ENCODE measurements at places on chromosomes 11 and 22. TPM values are rescaled to one million over a fixed set of nuclear protein-coding genes. Genes with fewer than 3 reads are reported as not detected.

- DNase-seq: no peak
- H3K36me3 ChIP-seq: no peaks in the 10 kb centered on the region
- H3K4me3 ChIP-seq: no peak overlapping the region
- no peak overlapping the region for H3K27ac ChIP-seq
- peaks cover 22% of the 10 kb centered on the region for H3K4me1 ChIP-seq
Observed at GRCh38 chr11:123653483-123653826, 969 bp downstream of the SCN3B start.

GRCh38 chr11:4211991-4212390 lies 117.4 kb downstream of the RRM1 start:
- no peaks in the 10 kb centered on the region for H3K4me1 ChIP-seq
- H3K27me3 ChIP-seq: peaks cover 2% of the 10 kb centered on the region
- H3K4me3 ChIP-seq: no peak overlapping the region
- DNase-seq: no peak

The SLC5A4 gene
- total RNA-seq: 1.3 TPM

GRCh38 chr11:78647986-78648875 lies 73.6 kb upstream of the NARS2 start:
- no peak overlapping the region for H3K4me3 ChIP-seq
- no peak for DNase-seq
- H3K4me1 ChIP-seq: no peaks in the 10 kb centered on the region
- H3K27me3 ChIP-seq: no peaks in the 10 kb centered on the region
- no peak overlapping the region for H3K27ac ChIP-seq

The TTLL1 gene
- 4.6 TPM for total RNA-seq

The CRYAB gene
- total RNA-seq: 79.7 TPM

DNA sequence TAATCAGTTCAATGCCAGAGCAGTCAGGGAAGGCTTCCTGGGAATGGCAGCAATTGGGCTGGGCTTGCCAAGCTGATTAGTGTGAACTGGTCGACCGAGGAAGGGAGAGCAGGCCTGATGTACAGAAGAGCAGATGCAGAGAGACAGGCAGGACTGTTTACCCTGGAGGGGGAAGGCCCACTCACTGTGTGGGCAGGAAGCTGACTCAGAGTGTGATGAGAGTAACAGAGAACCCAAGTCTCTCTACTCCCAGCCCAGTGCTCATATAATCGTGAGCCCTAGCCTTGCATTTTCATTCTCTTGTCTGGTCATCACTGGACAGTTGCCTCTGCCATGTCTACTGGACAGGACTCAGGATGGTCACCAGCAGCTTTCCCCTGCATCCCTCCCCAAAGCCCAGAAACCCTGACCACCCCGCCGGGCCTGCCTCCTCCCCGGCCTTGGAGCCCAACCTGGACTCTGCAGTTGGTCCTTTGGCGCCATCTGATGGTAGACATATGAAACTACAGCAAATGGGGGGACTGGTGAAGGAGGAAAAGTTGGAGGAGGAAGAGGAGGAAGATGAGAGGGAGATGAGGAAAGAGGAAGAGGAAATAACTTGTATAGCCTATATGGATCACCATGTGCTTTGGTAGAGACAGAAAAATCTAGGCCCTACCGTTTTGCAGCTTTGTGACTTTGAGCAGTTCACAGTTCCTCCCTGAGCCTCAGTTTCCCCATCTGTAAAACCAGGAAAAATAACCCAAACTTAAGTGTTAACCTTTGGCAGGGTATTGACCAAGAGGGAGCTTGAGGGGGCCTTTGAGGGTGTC lies 43.4 kb upstream of the PRDM11 start:
- no peaks in the 10 kb centered on the region for H3K27me3 ChIP-seq
- peaks cover 11% of the 10 kb centered on the region for H3K4me1 ChIP-seq
- no peak overlapping the region for H3K4me3 ChIP-seq
- peak; percentile 75 for DNase-seq

DNA sequence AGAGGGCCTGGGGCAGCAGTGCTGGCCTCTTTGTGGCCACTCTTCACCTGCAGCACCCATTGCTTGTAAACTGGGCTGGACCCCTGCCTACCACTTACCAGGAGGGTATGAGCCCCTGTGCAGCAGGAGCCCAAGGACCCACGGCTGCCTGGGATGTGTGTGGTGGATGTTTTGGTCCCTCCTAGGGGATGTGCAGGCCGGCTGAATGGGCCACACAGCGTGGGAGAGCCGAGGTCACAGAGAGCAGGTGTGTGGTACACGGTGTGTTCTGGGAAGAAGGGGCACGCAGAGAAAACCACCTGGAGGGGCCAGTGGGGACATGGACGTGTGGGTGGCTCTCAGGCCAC lies 19.3 kb upstream of the GNB1L start:
- no peaks in the 10 kb centered on the region for H3K36me3 ChIP-seq
- no peak overlapping the region for H3K4me3 ChIP-seq
- peak; percentile 16 for DNase-seq
- peak overlapping the region; percentile 42 for H3K27ac ChIP-seq

The GLB1L2 gene
- 4.8 TPM for total RNA-seq

GRCh38 chr22:40128989-40129388 lies 48.7 kb upstream of the TNRC6B start:
- no peaks in the 10 kb centered on the region for H3K4me1 ChIP-seq
- no peak overlapping the region for H3K27ac ChIP-seq
- no peaks in the 10 kb centered on the region for H3K27me3 ChIP-seq
- no peak overlapping the region for H3K4me3 ChIP-seq
- H3K36me3 ChIP-seq: peaks cover 4% of the 10 kb centered on the region
- no peak for DNase-seq

The UCP3 gene
- 2.5 TPM for total RNA-seq

DNA sequence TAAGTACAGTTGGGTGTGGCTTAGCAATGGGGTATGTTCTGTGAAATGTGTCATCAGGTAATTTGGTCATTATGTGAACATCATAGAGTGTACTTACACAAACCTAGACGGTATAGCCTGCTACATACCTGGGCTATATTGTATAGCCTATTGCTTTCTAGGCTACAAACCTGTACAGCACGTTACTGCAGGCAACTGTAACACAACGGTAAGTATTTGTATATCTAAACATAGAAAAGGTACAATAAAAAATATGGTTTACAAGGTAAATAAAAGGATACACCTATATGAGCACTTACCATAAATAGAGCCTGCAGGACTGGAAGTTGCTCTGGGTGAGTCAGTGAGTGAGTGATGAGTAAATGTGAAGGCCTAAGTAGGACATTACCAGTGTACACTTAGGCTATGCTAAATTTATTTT lies 73.1 kb upstream of the GDPD4 start:
- H3K4me1 ChIP-seq: no peaks in the 10 kb centered on the region
- H3K27me3 ChIP-seq: no peaks in the 10 kb centered on the region
- no peak overlapping the region for H3K4me3 ChIP-seq
- peaks cover 8% of the 10 kb centered on the region for H3K36me3 ChIP-seq
- DNase-seq: no peak

- H3K27ac ChIP-seq: no peak overlapping the region
- H3K36me3 ChIP-seq: no peaks in the 10 kb centered on the region
- H3K4me3 ChIP-seq: no peak overlapping the region
- DNase-seq: no peak
- peaks cover 16% of the 10 kb centered on the region for H3K4me1 ChIP-seq
Observed at GRCh38 chr11:46055371-46055770, 65.9 kb downstream of the PHF21A start.

DNA sequence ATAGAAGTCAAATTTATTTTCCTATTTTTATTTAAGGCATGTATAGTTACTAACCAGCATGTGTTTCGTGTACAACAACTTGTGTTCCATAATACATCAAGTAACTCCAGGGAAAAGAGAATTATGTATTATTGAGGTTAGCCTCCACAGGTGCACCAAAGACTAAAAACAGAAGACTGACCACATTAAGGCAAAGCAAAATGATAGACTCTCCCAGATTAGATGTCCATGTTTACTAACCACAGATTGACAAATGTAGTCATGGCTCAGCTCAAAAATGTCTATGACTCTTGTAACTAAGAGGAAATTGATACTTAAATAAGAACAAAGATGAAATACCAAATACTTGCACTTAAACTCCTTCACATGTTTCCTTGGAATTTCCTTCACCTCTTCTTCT lies 238.5 kb downstream of the METTL15 start:
- DNase-seq: no peak
- H3K27me3 ChIP-seq: no peaks in the 10 kb centered on the region
- no peaks in the 10 kb centered on the region for H3K36me3 ChIP-seq
- no peak overlapping the region for H3K27ac ChIP-seq

DNA sequence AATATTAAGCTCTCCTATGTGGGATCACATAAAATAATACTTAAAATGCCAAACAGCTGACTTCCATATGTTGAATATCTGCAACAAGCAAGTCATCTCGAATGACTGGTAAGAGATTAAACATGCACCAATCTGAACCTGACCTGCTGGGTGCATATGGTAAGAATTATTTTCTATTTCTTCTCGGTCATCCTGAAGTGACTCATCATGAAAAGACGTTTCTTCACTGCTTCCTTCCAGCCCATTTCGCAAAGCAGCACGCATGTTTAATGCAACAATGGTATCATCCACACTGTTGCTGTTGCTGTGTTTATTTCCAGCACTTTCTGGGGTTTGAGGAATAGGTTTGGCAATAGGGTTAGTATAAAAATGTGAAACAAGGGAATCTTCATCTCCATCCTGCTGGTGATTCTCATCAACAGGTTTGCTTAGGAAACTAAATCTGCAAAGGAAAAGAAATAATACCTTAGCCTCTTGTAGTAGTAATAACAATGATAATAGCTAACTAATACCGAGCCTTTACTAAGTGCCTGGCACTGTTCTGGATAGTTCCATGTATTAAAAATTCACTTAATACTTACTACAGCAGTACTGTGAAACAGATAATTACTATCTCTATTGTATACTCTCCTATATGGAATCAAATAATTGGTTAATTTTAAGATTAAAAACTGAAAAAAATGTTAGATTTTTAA lies 52.0 kb upstream of the CHRNA10 start:
- H3K36me3 ChIP-seq: peaks cover 22% of the 10 kb centered on the region
- H3K27me3 ChIP-seq: no peaks in the 10 kb centered on the region
- H3K4me1 ChIP-seq: no peaks in the 10 kb centered on the region
- H3K27ac ChIP-seq: peak overlapping the region; percentile 63

- no peak overlapping the region for H3K4me3 ChIP-seq
- H3K27me3 ChIP-seq: no peaks in the 10 kb centered on the region
- H3K4me1 ChIP-seq: no peaks in the 10 kb centered on the region
- H3K36me3 ChIP-seq: no peaks in the 10 kb centered on the region
Observed at GRCh38 chr11:17763703-17764102, 29.1 kb downstream of the KCNC1 start.

- H3K27ac ChIP-seq: no peak overlapping the region
- H3K36me3 ChIP-seq: no peaks in the 10 kb centered on the region
- no peak for DNase-seq
- H3K4me3 ChIP-seq: no peak overlapping the region
- no peaks in the 10 kb centered on the region for H3K4me1 ChIP-seq
- H3K27me3 ChIP-seq: no peaks in the 10 kb centered on the region
Observed at GRCh38 chr11:32366666-32367065, 68.7 kb downstream of the WT1 start.

DNA sequence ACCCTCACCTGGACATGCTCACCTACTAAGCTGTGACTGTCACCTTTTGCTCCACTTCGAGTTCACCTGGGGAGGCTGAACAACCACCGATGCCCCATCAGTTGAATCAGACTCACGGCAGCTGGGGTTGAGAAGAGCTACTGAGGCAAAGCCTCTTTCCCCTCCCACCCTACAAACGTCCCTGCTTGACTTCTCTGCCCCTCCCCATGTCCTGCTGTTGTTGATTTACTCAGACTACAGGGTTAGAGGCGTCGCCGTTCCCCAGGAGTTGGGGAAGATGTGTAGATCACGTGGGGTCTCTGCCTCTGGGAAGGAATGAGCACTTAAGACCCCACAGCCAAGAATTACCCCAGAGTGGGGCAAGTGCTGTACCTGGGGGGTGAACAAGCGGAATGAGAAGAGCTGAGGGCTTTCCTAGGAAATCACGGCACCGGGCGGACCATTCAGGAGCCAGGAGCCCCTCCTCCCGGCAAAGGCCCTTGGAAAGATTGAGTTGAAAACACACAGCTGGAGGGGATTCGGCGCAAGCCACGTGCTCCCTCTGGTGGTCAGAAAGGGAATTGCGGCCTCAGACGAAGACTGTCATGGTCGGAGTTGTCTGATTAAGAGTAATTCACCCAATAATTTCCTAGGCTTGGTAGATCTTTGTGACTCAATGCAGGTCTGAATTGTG lies 7.0 kb downstream of the FXYD2 start:
- no peak for DNase-seq
- H3K4me3 ChIP-seq: no peak overlapping the region
- H3K27ac ChIP-seq: peak overlapping the region; percentile 64

DNA sequence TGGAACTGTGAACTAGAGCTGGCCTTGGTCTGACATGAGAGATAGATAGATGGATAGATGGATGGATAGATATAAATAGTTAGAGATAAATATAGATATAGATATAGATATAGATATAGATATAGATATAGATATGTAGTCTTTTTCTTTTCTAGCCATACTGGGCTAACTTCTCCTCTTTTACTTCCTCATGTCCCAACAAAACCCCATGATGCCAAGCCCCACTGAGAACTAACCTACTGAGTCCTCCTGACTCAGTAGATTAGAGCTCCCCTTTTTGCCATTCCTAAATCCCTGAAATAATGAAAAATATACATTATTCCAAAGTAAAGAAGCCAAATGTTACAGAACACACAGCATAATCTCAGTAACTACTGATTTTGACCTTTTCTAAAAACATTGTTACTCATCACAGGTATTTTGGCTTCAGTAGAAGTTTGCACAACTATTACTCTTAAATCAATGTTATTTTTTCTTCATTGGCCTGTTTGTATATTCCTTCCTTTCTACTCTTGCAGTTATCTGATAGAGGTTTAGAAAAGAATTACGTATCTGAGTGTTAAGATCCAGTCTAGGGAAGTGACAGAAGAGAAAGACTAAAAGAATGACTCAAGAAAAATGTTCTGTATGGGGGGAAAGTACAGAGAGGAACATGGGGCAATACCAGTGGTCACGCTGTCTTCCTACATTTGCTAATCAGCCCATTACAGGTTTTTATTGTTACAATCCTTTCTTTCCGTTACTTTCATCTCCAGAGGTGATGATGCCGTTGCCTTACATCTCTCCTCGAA lies 6.0 kb upstream of the OR10D3 start:
- H3K4me1 ChIP-seq: no peaks in the 10 kb centered on the region
- no peak overlapping the region for H3K27ac ChIP-seq
- no peaks in the 10 kb centered on the region for H3K27me3 ChIP-seq
- H3K4me3 ChIP-seq: no peak overlapping the region
- H3K36me3 ChIP-seq: no peaks in the 10 kb centered on the region
- DNase-seq: no peak

DNA sequence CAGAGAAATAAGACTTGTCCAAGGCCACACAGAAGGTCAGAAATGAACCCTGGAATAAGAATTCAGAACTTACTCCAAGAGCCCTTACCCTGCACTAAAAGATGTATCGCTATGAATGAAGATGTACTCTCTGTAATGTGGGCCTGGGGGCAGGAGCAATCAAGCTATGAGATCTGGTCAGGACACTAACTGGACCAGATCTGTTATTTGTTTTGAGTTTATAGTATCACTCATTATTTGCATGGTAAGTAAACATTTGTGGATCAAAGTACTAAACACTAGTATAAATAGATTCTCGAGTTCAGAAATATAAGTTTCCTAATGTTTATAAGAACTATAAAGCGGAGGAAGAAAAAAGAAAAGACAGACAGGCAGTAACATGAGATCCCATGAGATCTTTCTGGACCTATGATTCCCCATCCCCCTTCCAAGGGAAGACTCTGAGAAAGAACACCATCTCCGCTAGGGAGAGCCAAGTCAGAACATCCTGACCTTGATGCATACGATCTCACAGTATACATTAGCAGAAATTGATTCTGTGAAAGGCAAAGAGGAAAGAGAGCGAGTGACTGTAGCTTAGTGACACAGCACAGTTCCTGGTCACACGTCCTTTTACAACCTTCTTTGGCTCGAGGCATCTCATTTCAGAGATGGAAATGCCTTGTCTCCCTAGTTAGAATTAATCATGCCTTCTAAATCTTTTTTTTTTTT lies 71.2 kb downstream of the USP35 start:
- H3K4me1 ChIP-seq: peaks cover 21% of the 10 kb centered on the region
- H3K4me3 ChIP-seq: no peak overlapping the region
- DNase-seq: no peak
- H3K27me3 ChIP-seq: no peaks in the 10 kb centered on the region
- H3K27ac ChIP-seq: no peak overlapping the region

Measured in upper lobe of left lung (tissue), 6 donors.